Activated naive CD4-positive, alpha-beta T cell (primary cell): ENCODE measurements at places on chromosomes 5 and 9.

- DNase-seq = no peak
Measured at GRCh38 chr9:127162046-127162863, 39.8 kb upstream of the ANGPTL2 start.

GRCh38 chr5:134258896-134259295, 33.0 kb upstream of the PPP2CA start:
- DNase-seq = no peak

- no peak for DNase-seq
Measured at GRCh38 chr5:98940581-98940980, 11.8 kb upstream of the CHD1 start.

- DNase-seq = no peak
Measured at GRCh38 chr9:112360047-112360804, 19.7 kb upstream of the HSDL2 start.

DNA sequence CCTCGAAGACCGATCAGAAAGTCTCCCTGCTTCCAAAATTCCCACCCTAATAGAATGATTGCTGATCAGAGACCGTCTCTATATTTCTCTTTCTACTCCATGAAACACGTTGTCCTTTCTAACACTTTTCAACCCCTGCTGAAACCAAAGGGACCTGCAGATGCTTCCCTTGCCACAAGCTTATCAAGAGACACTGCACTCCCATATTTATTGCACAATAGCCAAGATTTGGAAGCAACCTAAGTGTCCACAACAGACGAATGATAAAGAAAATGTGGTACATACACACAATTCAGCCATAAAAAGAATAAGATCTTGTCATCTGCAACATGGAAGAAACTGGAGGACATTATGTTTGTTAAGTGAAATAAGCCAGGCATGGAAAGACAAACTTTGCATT, 125.1 kb downstream of the FOXD1 start:
- no peak for DNase-seq

GRCh38 chr5:126914801-126915436, 115.4 kb downstream of the MARCHF3 start:
- DNase-seq = no peak

DNA sequence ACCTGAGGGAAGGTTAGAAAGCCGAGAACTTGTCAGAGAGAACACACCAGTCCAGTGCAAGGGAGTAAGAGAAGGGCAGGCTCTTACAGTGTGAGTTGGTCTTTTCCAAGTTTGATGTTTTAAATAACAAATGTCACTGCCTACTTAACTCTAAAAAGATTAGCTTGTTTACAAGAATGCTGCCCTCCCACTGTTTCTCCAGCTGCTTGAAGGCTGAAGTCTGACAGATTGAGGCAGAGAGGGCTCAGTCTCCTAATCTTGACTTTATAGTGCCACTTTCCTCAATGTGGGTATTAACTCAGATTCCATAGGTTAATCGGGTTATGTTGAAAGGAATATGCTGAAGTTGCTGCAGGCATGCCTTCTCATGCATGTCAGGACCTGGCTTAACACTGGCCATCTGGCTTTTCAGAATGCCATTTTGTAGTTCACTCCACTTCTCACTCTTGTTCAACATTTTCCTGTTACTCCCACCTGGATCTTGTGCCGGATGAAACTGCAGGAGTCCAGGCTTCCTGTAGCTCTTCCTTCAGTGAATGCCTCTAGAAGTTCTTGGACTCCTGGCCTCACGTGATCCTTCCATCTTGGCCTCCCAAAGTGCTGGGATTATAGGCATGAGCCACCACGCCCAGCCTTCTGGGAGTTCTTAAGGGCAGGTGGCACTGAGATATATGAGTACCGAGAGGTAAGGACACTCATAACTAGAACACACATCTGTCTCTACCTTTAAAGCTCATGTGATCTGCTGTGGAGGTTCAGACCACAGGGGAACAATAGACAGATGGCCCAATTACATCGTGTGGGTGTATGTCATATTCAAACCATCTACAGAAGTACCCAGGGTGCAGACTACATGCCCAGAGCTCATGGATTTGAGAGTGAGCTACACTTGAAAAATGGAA, 249.7 kb downstream of the ARHGAP26 start:
- no peak for DNase-seq

- DNase-seq = no peak
Measured at GRCh38 chr9:20313415-20313814, 308.9 kb downstream of the MLLT3 start.

DNA sequence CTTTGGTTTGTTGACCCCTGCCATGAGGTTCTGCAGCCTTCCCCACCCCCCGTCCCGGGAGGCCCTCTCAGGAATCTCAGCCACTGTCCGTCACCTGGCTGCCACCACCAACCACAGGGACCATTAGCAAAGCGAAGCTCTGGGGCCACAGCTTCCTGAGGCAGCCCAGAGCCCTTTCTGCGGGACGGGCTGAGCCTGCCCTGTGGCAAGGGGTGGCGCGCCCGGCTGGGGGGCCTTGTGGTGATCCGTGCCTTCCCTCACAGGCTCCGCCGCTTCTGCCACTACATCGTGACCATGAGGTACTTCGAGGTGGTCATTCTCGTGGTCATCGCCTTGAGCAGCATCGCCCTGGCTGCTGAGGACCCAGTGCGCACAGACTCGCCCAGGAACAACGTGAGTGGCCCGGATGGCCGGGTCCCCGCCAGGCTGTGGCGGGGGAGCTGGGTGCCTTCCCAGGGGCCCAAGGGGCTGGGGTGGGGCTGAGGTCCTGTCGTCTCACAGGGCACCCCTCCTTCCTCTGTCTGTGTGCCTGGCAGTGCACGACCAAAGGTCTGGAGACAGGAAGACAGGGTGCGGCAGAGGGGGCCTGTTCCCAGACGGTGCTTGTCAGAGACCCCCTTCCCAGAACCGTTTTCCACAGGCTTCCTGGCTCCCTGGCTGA, 169.2 kb downstream of the CACNA1B start:
- DNase-seq = no peak

DNA sequence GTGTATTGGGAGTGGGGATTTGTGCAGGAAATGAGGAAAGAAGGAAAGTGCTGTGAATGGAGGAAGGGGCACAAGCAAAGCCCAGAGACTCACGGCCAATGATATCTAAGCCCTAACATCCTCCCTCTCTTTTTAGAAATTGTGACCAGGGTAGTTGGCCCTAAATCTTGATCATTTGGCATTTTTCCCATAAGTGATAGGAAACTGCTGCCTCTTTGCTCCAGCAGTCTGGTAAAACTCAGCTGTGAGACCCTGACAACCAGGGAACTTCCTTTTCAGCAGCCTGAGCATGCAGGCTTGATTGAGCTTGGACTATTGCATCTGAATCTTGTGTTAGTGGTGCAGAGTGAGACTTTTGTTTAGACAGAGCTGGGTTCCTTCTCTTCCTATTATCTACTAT, 9.6 kb upstream of the ADRB2 start:
- DNase-seq = no peak

GRCh38 chr5:74162524-74162923, 478.0 kb downstream of the ENC1 start:
- no peak for DNase-seq

- DNase-seq = no peak
Measured at GRCh38 chr5:142572006-142572405, 113.9 kb downstream of the FGF1 start.

GRCh38 chr5:59709846-59710245, 183.7 kb downstream of the PDE4D start:
- no peak for DNase-seq

- DNase-seq = no peak
Measured at GRCh38 chr9:5478206-5478605, 27.9 kb downstream of the CD274 start.

DNA sequence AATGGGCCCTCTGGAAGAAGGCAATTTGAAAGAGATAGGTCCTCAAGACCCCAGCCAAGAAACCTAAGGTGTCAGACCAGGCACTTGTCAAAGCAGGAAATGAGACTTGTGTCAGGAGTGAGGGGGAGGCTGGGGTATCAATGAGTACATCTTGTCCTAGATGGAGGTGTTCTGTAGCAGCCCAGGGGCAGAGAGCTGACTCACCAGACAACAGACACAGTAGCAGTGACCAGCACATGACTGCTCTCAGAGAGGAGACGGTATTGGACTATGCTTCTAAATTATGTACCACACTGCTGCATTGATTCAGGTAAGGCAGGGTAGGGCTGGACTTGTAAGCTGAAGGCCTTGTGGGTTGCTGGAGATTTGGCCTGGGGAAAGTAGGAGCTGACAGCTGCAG, 551.2 kb upstream of the KLF4 start:
- no peak for DNase-seq

DNA sequence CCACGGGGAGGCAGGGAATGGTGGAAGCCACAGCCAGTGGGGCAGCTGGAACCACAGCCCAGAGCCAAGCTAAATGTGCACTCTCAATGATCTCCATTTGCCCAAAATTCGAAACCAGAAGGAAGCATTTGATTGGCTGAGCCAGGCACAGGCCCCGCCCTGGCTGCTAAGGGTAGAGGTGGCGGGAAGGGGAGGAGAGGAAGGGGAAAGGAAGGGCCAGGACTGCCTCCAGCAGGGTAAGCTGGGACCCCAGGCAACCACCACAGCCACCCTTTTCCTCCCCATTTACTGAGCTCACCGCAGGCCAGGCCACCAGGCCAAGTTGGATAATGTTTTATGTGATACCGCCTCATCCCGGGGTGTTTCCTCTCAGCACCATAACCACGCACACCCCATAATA, 100.3 kb upstream of the RAPGEF1 start:
- no peak for DNase-seq

DNA sequence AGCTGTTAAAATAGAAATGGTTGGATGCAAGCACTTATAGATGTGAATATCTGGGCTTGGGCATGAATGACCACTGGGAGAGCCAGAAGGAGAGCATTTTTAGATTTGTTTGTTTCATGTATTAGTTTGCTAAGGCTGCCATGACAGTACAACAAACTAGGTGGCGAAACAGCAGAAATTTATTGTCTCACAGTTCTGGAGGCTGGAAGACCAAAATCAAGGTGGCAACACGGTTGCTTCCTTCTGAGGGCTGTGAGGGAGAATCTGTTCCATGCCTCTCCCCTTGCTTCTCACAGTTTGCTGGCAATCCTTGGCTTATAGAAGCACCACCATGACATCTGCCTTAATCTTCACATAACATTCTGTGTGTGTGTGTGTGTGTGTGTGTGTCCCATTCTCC, 20.2 kb upstream of the CDC23 start:
- no peak for DNase-seq

- no peak for DNase-seq
Measured at GRCh38 chr9:20599195-20599594, 23.1 kb downstream of the MLLT3 start.

- no peak for DNase-seq
Measured at GRCh38 chr9:97179616-97180015, 127.8 kb upstream of the CCDC180 start.

DNA sequence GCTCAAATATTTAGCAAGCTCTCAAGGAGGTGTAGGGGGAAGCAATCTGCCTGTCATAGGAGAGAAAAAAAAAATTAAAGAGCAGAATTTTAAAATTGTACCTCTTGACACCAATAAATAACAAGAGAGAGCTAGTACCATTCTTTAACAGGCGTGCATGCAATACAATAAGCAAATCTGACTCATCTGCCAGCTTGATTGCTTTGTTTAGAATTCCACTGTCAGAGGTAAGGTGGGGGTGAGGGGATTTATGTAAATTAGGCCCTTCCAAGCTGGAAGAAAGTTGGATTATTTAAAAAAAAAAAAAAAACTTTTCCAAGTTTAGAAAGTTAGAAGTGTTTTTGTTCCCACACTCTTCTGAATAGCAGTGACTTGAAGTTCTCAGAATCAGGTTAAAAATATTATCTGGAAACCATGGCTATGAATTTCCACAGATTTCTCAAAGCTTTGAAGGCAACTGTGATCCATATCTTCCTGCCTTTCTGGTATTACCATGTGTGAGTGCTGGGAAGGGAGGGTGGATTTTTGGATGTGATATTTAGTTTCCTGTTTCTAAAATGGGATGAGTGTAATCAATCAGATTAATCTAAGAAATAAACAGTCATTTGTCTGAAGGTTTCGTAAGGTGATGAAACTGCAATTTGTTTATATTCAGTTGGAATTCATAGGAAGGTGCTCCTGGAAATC, 477.5 kb downstream of the TLE4 start:
- DNase-seq = no peak

DNA sequence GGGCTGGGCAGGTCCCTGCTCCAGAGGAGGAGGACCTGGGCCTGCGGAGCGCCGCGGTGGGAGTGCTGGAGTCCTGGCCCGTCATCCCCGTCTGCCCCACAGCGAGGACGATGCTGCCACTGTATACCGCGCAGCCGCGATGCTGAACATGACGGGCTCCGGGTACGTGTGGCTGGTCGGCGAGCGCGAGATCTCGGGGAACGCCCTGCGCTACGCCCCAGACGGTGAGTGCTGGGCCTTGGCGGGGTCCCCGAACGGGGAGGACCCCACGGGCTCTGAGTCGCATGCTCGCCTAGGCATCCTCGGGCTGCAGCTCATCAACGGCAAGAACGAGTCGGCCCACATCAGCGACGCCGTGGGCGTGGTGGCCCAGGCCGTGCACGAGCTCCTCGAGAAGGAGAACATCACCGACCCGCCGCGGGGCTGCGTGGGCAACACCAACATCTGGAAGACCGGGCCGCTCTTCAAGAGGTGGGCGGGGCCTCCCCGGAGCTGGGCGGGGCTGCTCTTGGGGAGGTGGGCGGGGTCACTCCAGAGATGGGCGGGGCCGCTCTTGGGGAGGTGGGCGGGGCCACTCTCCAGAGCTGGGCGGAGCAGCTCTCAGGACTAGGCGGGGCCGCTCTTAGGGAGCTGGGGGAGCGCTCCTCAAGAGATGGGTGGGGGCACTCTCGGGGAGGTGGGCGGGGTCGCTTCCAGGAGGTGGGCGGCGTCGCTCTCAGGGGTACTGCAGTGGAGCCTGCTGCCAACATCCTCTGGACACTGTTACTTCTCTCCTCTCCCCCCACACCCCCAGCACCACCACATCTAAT, 13.1 kb downstream of the LRRC26 start:
- no peak for DNase-seq

DNA sequence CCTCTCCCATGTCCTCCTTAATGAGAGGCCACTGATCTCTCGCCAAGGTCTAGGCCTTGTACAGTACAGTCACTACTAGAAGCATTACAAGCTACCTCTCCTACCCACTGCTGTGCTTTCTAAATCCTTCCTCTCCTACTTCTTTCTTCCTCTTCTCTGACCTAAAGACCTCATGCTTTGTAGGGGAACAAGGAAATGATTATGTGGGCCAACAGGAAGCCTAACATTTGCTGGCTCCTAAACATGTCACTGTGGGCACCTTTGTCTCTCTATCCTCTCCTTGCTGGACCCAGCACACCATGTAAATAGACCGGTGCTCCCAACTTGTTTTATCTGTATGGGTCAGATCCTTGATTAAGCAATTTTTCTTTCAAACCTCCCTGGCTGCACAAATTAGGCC, 16.7 kb downstream of the SLC28A3 start:
- no peak for DNase-seq
